NCI-H748 treated with DMSO at 0.1 percent for 48 hours (cell line): ENCODE measurements at places on chromosomes 11 and 22.

- DNase-seq: peak; percentile 23
Measured at GRCh38 chr22:46006379-46007002, 29.5 kb upstream of the WNT7B start.

DNA sequence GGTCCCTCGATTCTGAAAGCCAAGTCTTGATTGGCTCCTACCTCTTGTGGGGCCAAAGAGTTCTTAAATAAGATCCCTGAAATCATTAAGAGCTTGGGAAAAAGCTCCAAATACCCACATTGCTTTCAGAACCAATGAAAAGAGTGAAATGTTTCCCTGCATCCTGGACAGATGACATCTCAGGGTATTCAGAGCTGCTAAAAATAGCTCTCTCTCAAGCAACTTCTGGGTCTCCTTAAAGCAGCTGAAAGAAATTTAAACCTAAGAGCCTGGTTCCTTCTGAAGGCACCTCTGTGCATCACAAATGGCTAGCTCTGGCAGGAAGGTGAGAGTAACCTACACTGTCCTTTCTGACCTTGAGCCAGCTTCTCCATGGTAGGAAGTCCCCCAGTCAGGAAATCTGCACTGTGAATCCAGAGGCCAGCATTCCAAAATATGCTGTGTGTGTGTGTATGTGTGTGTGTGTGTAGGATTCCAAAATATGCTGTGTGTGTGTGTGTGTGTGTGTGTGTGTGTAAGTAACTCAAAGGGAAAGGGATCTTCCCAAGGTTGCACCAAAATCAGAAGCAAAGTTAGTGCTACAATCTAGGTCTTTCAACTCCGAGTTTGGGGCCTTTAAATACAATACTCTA is 50.1 kb downstream of the RELT start:
- no peak for DNase-seq

GRCh38 chr22:20256027-20256426 is 12.1 kb downstream of the RTN4R start:
- DNase-seq: no peak

DNA sequence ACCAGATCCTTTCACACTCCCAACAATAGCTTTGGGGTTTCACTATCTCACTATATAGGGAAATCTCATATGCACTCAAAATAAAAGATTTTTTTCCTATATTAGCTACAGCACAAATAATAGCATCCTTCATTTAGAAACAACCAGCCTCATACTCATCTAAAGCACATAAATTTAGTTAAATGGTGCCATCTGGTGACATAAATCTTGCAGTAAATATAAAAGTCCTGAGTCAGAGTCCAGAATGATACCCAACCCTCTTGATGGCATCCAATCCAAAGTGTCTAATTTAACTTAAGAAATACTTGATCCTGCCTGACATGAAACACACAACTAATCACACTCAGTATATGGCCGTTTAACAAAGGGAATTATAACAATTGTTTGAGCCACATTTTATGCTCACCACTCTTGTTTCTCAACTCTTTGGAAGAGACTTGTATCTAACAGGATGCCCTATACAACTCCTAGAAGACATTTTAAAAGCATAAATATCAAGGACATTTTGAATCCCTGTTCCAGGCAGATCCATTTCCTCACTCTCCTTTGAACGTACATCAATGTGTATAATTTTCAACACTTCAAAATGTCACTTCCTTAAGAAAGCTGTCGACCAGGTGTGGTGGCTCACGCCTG is 36.2 kb downstream of the DLG2 start:
- peak; percentile 1 for DNase-seq

DNA sequence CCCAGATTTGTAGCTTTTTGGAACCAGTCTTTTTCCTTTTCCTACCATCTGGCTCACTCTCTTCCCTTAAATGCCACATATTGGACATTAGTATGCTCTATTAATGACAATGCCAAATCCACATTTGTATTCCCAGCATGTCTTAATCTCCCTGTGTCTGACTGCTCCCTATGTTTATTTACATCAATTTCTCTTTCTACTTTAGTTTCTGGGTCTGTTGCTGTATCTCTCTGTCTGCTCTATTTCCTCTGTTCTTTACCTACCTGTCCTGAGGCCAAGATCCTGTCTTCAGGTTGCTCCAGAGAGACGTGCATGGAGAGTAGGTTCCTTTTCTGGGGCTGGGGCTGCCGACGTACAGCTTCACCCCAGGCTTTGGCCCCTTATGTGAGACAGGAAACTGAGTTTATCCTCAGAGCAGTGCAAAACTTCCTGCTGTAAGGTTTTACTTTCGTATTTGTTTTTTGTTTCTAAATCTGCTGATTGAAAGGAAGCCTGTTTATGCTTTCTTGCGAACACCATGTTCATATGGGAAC is 25.6 kb downstream of the OR2AG2 start:
- DNase-seq: no peak

- no peak for DNase-seq
Measured at GRCh38 chr11:72100462-72100861, 2.6 kb downstream of the LAMTOR1 start.

DNA sequence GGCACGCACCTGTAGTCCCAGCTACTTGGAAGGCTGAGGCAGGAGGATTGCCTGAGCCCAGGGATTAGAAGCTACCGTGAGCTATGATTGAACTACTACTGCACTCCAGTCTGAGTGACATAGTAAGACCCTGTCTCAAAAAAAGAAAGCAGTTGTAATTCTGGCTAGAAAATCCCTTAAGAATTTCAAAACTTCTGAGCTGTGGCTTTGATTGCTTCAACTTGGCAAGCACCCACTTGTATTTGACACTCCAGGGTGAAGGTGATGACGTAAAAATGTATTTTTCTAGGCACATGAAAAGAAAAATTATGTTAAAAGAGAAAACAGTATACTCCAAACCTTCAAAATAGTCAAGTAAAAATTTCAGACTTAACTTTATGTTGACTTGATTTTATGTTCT is 23.6 kb upstream of the ALKBH3 start:
- DNase-seq: no peak

- DNase-seq: no peak
Measured at GRCh38 chr11:8908099-8908498, 2.9 kb upstream of the AKIP1 start.
